HT-29 (cell line): ENCODE measurements at places on chromosomes 7 and 10. TPM values are rescaled to one million over a fixed set of nuclear protein-coding genes. Genes with fewer than 3 reads are reported as not detected.
A peak's percentile ranks its signal among the peaks of the same experiment; 100 is the strongest.

DNA sequence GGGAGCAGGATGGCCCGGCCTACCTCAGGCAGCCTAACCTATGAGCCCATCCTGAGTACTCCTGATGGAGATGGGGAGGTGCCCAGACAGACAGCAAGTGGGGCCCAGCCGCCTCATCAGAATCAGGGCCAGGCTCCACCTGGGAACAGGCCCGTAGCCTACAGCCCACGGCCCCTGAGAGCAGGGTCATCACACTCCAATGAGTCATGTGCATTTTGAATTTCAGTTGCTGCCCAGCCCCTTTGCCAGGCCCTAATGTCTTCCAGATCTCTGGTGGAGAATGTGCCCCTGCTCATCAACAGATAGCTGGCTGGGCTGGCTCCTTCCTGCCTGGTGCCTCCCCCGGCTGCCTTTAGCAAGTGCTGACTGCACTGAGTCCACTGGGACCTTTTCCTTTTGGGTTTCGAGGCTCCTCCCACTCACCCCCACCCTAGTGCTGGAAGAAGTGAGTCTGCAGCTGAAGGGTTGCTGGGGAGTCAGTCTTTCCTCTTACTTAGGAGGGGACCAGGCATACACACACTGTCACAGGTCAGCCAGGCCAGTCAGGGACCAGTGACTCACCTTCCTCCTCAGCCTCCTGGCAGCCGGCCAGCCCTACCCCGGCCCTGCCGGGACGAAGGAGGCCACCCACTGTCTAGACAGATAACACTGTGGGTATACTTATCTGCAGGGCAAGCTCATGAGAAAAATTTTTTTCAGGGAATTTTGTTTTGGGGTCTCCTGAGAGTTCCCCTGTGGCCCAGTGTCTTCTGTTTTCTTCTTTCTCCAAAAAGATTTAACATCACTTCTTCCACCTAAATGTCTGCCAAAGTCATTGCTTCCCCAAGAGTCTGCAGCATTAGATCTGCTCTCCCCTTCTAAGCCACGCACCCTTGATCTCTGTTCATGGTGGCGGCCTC, 9.1 kb upstream of the ASIC3 start:
- peak; percentile 95 for DNase-seq

- no peak for DNase-seq
These were observed 22.3 kb downstream of the COX15 start for GRCh38 chr10:99709480-99710229.

GRCh38 chr7:81484261-81484660, 285.6 kb downstream of the HGF start:
- no peak for DNase-seq

DNA sequence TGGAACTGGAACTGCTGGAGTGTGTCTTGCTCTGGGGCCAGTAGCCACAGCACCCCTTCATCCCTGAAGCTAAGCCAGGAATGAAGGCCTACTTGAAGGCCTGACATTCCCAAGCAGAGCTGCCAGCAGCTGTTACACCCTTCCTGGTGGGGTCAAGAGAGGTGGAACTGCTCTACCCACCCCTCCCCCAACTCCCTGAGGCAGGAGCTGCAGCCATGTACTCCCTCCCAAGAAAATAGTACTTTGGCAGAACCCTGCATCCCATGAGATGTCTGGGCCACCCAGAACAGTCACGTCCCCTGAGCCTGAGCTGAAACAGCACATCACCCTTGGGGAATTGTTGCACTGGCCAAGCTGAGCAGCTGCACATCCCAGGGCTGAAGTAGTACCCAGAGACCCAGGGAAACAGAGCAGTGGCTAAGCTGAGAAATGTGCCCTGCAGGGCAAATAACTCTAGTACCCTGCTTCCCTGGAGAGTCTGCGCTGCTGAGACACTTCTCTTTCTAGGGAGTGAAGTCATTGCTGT, 63.4 kb upstream of the PLA2G12B start:
- no peak for DNase-seq

DNA sequence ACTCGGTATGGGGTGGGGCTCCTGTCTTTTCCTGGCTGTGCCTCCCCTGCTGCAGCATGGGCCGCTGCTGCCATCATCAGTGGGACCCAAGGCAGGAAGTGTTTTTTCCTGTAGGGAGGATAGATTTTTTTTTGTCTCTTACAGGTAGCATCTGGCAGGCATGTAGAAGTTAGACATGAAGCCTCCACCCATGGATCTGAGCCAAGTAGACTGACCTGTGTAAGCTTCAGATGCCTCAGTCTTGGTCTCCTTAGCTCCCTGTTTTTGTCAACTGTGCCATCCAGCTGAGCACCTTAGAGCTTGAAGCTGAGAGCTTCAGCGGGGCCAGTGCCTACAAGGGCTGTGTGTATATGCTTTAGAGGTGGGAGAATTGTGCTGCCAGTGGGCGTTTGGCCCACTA, 93.5 kb downstream of the AUTS2 start:
- no peak for DNase-seq

GRCh38 chr7:3056234-3057065, 12.8 kb upstream of the CARD11 start:
- DNase-seq: no peak

GRCh38 chr7:100088621-100089457, at the start of gene COPS6:
Gene COPS6 (plus strand): TSS chr7:100088969. CDS start chr7:100088991, 22 bp downstream.
- peak; percentile 78 for DNase-seq

GRCh38 chr10:89391907-89392756, at the start of gene IFIT1:
Gene IFIT1 (plus strand): TSS chr10:89392623. CDS start chr10:89392713, 90 bp downstream.
- peak; percentile 60 for DNase-seq

DNA sequence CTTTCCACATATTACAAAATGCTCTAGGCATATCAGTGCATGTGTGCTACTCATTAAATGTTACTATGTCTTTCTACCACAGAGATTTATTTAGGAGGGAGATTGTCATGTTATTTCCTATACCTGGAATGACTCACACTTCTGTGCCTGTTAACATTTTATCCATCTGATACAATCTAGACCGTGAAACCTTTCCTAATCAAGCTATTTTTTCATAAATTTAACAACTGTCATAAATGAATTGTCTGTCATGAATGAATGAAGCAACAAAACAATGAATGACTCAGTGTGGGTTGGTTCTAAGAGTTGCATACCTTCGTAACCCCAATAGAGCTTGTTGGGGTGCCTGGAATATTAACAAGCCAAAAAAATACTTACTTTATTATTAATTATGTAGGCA, 554.3 kb downstream of the GRM8 start:
- DNase-seq: peak; percentile 36

DNA sequence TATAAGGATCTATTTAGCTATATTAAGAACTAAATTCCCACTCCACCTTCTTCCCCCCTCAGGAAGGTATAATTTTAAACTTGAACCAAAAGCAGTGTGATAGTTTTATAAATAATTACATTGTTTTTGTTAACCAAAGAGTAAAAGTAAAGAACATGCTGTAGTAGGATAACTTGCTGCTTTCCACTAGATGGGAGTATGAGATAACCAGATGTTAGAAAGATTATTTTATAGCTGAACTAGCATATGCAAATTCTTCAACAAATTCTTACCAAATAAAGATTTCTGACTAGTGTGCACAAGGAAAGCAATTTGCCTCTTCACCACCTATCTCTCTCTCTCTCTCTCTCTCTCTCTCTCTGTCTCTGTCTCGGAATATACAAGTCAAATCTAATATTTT, 31.8 kb downstream of the TES start:
- no peak for DNase-seq

DNA sequence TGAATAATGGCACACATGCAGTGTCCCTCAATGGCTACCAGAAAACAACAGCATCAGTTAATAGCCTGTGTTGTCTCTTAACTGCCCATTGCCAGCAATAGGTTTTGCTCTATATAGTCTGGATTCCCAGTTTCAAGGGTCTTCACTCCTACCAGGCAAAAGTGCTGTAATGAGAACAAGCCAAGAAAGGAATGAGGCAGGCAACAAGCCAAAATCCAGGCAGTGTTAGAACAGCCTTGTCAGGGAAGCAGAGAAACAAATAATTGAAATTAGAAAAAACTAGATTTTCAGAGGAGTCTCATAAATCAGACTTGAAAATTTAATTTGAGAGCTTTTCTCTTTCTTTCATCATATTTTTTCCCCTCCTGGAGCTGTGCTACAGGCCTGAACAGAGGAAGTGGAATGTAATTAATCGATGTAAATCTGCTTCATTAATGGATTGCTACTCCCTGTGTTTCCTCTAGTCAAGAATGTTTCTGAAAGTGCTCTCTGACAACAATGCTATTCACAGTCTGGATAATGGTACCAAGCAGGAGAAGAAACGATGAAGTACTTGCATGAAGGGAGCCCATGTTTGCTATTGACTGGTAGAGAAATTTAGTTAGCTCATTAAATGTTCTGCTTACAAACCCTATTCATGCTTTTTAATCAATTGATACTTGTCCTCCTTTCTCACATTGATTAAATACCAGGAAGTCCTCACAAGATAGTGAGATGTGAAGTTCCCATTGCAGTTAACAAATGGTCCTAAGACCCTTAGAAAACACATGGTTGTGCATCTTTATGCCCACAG, 202.0 kb upstream of the LRRTM3 start:
- DNase-seq: no peak

GRCh38 chr7:80277434-80278427, 143.1 kb downstream of the GNAI1 start:
- peak; percentile 94 for DNase-seq

- no peak for DNase-seq
These were observed 83.5 kb downstream of the SPDYE5 start for GRCh38 chr7:75575488-75576121.

GRCh38 chr7:71424166-71425035, 292.5 kb downstream of the GALNT17 start:
- DNase-seq: no peak

- no peak for DNase-seq
These were observed at the start of gene SFXN2 for GRCh38 chr10:102714621-102715455. Gene SFXN2 (plus strand): TSS chr10:102714636. CDS start chr10:102726637, 12,001 bp downstream.

DNA sequence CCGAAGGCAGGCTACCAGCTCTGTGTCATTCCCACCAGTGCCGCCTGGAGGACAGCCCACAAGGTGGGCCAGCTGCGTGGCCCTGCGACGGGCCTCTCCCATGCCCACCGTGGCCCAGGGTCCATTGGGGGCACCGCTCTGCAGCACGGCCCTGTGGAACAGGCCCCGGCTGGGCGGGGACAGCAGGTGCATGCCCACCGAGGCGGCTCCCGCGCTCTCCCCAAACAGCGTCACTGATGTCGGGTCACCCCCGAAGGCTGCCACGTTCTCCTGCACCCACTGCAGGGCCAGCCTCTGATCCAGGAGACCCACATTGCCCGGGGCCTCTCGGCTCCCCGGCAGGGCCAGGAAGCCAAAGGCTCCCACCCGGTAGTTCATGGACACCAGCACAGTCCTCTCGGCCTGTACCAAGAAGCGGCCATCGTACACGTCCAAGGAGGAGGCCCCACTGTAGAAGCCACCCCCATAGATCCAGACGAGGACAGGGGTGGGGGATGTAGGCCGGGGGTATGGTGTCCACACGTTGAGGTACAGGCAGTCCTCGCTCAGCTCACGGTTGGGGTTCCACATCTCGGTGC, 2.3 kb downstream of the ACHE start:
- no peak for DNase-seq

GRCh38 chr7:133561396-133561795, 308.5 kb downstream of the EXOC4 start:
- DNase-seq: no peak

DNA sequence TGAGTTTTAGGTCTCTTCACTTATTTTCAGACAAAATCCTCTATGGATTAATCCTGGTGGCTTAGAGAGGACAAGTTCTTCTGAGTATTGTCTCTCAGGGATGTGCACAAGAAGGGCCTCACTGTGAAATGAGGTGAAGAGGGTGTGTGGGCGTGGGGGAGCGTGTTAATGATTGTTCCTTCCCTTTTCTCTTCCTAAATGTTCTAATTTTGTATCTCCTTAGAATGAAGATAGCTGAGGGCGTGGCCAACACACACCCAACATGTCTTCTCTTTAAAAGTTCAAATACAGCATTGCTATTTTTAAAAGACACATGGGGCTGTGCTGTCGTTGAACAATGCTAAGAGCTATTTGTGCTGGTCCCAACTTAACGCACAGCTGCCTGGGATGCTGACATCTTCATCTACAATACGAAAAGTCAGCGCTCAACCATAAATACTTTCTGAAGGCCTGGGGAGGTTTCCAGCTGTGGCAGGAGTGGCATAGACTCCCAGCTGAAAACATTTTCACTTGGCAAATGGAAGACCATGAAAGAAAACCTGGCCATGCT, 135.9 kb downstream of the JCAD start:
- no peak for DNase-seq

- DNase-seq: peak; percentile 56
These were observed 97.2 kb downstream of the PODXL start for GRCh38 chr7:131459256-131459655.

VAX1 gene
- total RNA-seq: not detected in 2 replicates

TEX47 gene
- total RNA-seq: not detected in 2 replicates

TMEM26 gene
- not detected in 2 replicates for total RNA-seq

PDK4 gene
- total RNA-seq: 4.9 and 13.9 TPM in 2 replicates

ZSCAN21 gene
- total RNA-seq: 7.7 and 7.9 TPM in 2 replicates

FOXP2 gene
- 0.05 and 0.66 TPM in 2 replicates for total RNA-seq

TAS2R39 gene
- total RNA-seq: not detected in 2 replicates

SEC31B gene
- total RNA-seq: 1.2 and 2.0 TPM in 2 replicates

WASL gene
- 8.9 and 9.7 TPM in 2 replicates for total RNA-seq

GPR15LG gene
- not detected in 2 replicates for total RNA-seq

SND1 gene
- total RNA-seq: 178 and 193 TPM in 2 replicates

TRIM73 gene
- total RNA-seq: 2.5 and 4.5 TPM in 2 replicates

CNTNAP2 gene
- total RNA-seq: 0.03 and 0.08 TPM in 2 replicates

FAM25A gene
- 0.76 TPM in 1 of 2 replicates, not detected in the other for total RNA-seq

CDNF gene
- total RNA-seq: not detected in 2 replicates

DGKB gene
- total RNA-seq: 0.41 TPM in 1 of 2 replicates, not detected in the other
